Stimulated activated CD4-positive, alpha-beta T cell treated with anti-CD3 and anti-CD28 coated beads, Interleukin-1b, Interleukin-23, amount 100 ng/mL, for 48 hours (primary cell): ENCODE measurements at places on chromosomes 16 and 17.

DNA sequence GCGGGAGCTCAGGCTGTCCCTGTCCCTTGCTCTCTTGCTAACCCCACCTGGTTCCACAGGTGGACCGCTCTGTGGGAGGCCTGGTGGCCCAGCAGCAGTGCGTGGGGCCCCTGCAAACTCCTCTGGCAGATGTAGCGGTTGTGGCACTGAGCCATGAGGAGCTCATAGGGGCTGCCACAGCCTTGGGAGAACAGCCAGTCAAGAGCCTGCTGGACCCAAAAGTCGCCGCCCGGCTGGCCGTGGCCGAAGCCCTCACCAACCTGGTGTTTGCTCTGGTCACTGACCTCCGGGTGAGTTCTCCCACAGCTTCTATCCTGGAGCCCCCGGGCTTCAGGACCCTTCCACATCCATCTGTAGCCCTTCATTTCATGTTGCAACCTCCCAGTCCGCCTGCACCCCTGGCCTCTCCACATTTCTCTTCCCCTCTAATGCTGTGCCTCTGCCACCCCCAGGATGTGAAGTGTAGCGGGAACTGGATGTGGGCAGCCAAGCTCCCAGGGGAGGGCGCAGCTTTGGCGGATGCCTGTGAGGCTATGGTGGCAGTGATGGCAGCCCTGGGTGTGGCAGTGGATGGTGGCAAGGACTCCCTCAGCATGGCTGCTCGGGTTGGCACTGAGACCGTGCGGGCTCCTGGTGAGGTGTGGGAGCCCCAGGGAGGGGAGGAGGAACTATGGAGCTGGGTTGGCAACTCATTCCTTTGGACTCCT lies 15.9 kb downstream of the PFAS start:
- DNase-seq = no peak

DNA sequence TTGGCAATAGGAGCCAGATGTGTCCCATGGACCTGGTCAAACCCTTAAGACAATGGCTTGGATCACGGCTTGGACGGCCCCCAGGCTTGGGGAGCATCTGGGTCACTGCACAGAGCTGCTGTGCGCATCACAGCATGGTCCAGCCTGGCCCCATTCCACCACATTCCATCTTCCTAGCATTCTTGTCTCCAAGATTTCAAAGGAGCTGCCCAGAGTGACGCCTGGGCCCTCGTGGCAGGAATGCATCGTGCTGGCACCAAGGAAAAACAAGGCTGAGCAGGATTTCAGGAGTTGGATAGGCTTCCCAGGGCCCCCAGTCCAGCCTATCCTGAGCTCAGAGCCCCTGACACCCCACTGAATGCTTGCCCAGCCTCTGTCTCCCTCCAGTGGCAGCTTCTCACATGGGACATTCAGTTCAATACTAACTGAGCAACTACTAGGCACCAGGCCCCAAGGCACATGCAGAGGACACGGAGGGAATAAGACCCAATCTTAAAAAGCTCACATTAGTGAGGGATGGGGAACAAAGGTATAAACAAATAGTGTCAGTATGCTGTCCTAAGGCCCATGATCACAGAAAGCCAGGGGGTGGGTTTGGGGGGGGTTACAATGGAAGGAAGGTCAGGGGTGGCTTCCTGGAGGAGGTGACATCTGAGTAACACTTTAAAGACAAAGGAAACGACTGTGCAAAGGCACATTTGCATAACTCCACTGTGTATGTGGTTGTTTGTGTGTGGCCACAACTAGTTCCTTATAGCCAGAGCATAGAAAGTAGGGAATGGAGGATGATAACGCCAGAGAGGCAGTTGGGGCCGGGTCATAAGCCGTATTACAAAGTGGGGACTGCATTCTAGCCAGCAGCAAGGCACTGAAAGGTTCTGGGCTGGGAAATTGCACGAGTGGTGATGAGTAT lies 34.1 kb downstream of the TK2 start:
- DNase-seq = peak; percentile 44

- no peak for DNase-seq
Measured at GRCh38 chr16:77589071-77589765, 133.1 kb upstream of the NUDT7 start.

GRCh38 chr16:679814-680624 lies at the start of gene STUB1:
TSS of gene STUB1 (plus strand) at chr16:680410. CDS start at chr16:680526, 116 bp downstream.
- DNase-seq = peak; percentile 92

DNA sequence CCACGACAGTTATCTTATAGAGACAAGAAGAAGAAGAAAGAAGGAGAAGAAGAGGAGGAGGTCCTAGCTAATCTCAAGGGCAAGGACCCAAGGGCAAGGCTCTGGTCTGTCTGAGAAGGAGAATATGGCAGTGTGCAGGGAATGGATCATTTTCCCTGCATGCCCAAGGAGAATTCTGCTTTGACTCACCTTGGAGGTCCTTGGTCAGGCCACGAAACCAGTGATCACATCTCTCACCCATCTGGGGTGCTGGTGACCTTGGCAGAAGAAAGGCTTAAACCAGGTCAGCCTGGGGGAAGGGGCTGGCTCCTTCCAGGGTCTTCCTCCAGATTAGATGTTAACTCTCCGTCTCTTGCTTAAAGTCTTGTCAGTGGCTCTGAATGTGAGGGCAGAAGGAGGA lies 1.6 kb upstream of the FMNL1 start:
- no peak for DNase-seq

DNA sequence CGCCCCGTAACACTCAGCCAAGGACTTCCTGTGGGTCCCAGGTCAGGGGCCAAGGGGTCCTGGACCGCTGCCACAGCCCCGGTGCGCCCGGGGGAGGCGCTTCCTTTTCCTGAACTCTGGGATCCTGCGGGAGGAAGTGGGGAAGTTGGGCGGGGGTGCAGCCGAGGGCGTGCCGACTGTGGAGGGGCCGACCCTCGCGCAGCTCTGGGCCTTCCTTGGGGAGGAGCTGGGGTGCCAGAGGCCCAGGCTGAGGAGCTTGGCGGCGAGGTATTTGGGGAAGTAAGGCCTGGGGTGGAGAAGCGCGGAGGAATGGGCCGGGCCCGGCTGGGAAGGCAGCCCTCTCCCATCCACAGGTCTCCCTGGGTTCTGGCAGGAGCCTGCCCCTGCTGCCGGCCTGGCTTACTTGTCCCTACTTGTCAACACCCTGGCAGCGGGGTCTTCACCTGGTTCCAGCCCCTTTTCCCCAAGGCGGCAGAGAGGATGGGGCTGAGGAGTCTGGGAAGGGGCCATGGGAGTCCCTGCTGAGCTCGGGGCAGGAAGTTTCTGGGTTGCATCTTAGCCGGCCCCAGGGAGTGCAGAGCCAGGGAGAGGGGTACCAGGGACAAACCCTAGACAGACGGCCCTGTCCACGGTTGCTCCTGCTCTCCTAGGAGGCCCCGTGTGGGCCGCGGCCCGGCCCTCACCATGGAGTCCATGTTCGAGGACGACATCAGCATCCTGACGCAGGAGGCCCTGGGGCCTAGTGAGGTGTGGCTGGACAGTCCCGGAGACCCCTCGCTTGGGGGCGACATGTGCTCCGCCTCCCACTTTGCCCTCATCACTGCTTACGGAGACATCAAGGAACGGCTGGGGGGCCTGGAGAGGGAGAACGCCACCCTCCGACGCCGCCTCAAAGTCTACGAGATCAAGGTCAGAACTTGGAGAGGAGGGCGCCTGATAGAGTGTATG lies 1.7 kb downstream of the TBKBP1 start:
- no peak for DNase-seq

DNA sequence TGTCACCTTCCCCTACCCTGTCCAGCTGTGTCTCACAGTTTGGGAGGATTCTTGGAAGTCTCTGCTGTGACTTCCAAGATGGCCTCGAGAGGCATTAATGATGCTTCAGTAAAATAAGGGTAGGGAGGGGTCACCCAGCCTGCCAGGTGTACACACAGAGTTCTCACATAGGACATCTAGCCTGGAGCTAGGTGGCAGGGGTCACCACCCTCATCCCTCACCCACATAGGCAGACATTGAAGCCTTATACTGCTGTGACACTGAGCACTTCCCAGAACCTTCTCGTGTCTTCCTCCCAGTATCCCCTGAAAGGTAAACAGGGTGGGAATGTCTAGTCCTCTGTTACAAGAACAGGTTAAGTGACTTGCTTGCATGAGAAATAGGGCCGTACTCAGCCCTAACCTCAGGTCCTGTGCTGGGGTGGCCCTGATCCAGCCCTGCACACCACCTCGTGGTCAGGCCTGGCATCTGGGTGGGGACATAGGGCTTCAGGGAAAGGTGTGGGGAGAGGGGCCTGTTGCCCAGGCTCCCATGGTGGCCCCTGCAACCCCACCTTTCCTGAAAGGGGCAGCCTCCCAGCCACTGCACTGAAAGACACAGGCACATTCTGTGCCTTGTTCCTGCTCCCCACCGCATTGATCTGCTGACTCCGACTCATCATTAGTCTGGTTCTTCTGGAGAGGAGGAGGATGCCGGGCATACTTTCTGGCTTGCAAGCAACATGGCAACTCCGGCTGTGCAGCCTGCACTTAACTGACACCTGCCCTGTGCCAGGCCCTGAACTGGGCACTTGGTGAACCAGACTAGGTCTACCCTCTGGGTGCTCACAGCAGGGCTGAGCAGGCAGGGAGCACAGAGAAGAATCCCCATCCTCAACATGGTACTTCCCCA lies 3.6 kb upstream of the MMP15 start:
- no peak for DNase-seq

DNA sequence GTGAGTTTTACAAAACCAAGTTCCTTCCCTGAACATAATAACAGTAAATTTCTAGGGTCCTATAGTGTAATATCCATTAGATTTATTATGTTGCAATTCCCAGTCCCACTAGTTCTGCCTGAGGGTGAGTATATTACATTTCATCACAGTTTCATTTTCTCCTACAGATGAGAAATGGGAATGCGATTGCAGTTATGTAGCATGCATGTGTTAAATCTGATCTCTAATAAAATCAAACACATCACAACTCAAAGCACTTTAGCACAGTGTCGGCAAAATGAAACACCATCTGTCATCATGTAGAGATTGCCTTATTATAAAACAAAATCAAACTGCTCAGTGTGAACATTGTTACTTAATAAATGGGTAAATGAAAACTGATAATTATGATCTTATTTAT lies 180.5 kb upstream of the TOX3 start:
- no peak for DNase-seq

DNA sequence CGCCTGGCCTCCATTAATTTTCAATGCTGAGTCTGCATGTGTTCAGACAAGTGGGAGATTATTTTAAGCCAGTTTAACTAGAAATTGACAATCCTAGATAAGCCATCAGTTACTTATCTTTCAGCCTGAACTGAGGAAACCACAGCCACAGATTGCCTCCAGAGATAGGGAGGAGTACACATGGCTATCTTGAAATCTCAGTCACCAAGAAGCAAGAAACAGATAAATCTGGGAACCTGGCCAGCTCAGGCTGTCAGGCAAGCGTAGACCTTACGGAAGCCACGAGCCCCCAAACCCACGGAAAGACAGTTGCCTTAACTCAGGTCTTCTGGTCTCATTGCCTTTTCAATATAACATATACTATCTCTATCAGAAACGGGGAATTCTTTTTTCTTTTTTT lies 2.0 kb upstream of the GLG1 start:
- peak; percentile 15 for DNase-seq
